Fibroblast of skin of right quadriceps (primary cell): ENCODE measurements at places on chromosomes 13 and 19.
A peak's percentile ranks its signal among the peaks of the same experiment; 100 is the strongest.

DNA sequence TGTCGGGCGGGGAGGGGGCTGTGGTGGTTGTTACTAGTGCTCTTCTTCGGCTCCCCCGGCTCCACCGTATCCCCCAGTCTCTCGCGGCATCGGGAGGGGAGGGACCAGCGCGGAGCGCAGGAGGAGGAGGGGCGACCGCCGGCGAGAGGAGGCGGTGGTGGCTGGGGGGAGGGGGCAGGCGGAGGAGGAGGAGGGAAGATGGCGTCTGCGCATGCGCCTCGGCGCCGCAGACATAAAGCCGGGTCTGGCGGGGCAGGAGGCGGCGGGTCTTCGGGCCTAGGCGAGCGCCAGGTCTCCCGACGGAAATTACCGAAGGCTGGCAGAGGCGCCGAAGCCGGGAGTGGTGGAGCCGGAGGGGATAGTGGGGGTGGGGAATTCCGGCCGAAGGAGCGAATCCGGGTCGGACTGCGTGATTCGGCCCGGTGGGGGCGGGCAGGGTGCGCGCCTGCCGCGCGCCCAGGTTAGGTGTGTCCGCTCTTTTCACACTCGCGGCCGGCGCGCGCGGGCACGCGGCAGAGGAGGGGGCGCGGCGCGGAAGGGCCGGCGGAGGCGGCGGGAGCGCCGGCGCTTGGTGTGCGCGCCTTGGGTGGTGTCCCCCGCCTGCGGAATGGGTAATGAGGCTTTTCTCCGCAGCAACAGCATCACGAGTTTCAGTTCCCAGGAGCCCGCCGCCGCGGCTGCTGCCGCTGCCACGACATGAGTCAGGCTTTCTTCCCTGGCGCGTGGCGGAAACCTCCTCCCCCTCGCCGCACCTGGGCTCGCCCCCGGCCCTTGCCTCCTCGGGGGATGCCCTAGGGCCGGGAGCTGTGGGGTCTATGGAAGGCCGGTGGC is 1.3 kb upstream of the TSC22D1 start:
- peak; percentile 96 for DNase-seq

DNA sequence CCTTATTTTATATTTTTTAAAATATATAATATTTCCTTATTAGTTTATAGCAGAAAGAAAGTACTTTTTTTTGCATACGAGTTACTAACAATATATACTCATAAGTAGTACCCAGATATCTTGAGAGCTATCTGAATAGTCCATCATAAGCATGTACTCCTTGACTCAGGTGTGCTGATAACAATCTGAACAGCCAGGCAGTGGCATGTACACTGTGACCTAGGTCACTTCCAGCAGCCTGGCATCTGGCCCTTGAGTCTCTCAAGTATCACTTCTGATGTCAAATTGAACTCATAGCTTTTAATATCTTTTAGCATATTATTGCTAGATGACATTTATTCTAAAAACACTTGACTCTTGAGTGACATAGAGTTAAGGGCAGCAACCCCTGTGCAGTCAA is 1576.7 kb downstream of the SLITRK1 start:
- no peak for DNase-seq

- no peak for DNase-seq
Observed at GRCh38 chr13:106867249-106867648, 299.3 kb upstream of the ARGLU1 start.

DNA sequence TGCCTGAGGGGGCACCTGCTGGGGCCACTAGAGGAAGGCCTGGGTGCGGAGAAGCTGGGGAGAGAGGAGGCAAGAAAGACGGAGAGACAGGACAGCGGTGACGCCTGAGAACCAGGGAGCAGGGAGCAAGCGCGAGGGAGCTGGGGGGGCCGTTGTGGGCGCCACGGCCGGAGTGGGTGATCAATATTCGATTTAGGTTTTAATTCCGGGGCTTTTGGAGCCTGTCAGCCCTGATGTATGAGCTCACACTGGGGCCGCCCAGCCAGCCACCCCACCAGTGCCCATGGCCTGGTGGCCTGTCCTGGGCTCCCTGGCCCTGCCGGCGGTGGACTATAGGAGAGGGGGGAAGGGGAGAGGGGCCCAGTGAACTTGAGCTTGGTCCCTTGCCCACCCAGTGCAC is 8.7 kb upstream of the ERFL start:
- no peak for DNase-seq

DNA sequence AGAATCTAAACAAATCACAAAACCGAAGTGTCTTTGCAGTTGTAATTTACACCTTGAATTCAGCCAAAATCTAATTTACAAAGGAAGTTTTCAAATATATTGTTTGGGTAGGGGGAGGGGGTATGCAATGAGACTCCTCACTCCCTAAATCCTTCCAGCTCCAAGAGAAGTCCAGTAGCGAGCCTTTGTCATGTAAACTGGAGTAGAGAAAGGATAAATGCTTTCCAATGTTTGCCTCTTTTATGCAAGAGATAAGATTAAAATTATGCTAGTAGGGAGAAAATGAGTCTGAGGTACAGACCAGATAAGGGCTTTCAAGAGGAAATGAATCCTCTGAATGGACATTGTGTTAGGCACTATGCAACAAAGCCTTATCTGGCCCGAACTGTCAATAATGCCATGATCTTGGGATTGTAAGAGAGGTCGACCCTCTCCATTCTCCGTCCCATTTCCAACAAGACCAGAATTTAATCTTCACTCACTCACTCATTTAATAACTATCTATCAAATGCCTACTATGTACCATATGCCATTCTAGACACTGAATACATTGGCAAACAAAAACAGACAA is 199.2 kb downstream of the LACC1 start:
- no peak for DNase-seq

DNA sequence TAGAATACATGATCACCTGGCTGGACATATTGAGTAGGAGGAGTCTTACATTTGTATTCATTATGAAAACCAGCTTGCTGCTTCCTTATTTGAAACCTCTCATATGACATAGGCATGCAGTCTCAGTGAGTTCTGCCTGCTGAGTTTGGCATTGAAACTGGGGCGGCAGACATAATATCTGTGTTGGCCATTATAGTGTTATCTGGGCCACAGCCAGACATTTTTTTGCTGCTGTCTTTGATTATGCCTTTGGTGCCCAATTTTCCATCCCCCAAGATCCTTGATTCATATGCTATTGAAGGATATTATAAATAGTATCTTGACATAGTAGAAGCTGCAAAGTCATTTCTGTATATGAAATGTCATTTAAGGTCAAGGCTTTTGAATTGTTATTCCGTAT is 15.8 kb downstream of the FREM2 start:
- DNase-seq, result no peak

DNA sequence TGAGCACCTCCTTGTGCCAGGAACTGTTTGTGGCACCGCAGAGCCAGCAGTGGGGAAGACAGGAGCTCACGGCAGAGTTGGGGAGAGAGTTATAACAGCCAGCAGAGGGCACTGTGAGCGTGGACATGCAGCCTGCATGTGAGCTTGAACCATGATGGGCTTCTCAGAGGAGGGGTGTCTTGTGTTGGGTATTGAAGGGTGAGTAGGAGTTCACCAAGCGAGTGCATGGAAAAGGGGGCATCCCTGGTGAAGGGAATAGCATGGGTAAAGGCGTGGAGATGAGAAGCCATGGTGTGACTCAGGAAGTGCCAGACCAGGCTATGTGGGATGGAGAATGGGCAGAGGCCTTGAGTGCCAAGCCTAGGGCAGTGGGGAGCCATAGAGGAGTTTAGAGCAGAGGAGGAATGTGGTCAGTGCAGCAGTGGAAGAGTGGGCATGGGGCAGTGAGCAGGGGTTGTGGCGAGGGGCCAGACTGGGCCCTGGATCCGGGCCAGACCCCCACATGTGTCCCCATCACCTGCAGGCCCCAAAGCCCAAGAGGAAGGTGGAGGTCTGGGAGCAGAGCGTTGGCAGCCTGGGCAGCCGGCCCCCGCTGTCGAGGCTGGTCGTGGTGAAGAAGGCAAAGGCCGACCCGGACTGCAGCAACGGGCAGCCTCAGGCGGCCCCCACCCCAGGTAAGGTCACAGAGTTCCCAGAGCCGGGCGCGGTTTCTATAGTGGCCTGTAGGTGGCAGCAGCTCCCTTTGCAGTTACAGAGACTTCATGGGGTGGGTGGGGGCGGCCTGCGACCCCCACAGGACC is 11.8 kb upstream of the SHD start:
- DNase-seq, result peak; percentile 35

- no peak for DNase-seq
Observed at GRCh38 chr13:74111399-74111798, 22.8 kb downstream of the KLF12 start.

- no peak for DNase-seq
Observed at GRCh38 chr13:47330031-47330430, 433.2 kb upstream of the HTR2A start.

DNA sequence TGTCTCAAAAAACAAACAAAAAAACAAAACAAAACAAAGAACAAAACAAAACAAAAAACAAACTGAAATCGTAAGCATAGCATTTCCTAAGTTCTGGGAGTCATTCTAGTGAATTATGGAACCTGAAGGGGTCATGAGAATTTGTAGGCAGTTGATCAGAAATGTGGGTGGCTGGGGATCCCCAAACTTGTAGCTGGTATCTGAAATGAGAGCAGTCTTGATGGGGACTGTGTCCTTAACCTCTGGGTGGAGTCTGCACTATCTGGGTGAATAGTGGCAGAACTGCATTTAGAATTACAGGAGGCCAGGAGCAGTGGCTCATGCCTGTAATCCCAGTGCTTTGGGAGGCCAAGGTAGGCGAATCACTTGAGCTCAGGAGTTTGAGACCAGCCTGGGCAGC is 6.1 kb downstream of the CLEC4G start:
- no peak for DNase-seq

GRCh38 chr13:76804801-76805200 is 81.4 kb downstream of the KCTD12 start:
- no peak for DNase-seq

- no peak for DNase-seq
Observed at GRCh38 chr19:21147540-21147939, 5.7 kb downstream of the ZNF431 start.

DNA sequence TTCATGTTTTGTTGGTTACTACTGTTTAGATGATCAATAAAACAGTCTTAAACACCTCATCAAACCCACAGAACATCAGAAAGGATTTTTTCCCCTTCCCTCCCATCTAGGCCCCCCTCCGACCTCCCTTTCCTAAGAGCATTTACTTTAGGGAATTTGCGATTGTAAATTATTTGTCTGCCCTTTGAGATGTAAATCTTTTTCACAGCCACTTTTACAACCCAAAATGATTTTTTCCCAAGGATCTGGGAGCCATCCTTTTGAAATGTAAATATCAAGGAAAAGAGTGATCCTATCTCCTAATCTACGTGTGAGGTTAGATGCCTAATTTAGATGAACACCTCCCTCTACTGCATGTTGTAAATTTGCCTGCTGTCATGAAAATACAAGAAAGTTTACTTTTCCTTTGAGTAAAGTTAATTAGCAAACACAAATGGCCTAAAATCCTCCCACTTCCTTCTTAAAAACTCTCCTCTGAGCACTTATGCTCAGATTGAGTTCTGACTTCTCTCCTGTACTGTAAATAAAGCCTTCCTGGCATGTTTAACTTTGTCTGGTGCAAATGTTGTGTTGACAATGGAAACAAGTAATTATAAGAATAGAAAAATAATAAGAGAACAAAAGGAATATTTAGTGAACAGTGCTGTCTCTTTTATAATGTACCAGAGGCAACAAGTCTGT is 1646.9 kb upstream of the SPRY2 start:
- no peak for DNase-seq

GRCh38 chr19:42514449-42514848 is 13.8 kb downstream of the CEACAM1 start:
- DNase-seq, result no peak

DNA sequence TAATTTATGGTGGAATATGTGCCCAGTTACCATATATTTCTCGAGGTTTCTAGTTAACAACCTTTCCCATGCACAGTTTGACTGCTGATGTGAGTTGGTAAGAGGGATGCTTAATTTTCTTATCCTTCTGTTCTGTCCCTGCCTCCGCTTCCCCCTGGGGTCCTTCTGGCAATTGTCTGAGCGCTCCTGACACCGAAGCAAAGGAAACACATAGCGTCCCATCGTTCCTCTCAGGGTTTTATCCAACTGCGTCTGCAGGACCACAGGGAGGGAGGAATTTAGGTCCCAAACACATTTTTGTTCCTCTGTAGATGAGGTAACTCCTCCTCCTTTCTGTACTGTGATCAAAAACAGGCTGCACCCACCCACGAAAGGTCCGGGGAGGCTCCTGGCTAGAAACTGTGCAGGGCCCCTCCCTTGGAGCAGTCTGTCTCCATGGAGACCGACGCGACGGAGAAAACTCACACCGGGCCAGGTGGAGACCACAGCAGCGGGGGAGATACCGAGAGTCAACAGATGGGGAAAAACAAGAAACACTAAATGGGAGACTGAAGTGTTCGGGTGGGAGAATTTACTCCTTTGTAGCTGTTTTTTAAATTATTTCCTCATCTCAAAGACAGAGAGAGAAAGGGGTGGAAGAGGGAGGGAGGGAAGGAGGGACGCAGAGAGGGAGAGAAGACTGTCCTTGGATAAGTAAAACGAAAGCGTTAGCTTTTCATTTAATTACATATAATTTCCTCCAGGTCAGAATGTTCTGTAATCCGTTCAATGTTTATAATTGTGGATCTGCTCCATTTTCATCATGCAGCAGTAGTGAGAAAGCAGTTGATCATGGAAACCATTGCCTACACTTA is 191.8 kb upstream of the NBEA start:
- no peak for DNase-seq

- DNase-seq, result peak; percentile 57
Observed at GRCh38 chr19:13764101-13764807, at the start of gene MRI1. MRI1 (plus strand) TSS chr19:13764522; CDS start chr19:13764589, 67 bp downstream.

DNA sequence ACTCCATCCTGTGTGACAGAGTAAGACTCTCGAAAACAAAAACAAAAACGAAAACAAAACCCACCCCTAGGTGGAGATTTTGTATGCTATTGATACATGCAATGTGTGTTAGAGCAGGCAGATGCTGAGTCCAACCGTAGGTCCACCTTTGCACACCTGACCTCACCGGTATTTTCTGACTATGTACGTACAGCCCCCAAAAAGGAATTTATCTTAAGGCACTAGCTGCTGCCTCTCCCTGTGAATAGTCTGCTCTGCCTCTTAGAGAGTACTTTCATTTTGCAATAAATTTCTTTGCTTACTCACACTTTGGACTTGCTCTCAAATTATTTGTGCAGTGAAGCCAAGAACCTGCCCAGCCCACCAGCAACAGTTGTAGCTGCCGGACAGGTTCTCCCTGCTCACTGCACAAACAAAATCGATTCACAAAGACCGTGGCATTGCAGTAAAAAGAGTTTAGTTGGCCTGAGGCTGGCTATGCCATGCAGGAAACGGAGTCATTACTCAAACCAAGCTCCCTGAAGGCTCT is 8.2 kb upstream of the ZNF77 start:
- no peak for DNase-seq

GRCh38 chr13:37685206-37685605 is 86.6 kb upstream of the POSTN start:
- DNase-seq, result peak; percentile 26

GRCh38 chr13:93857126-93857525 is 622.4 kb downstream of the DCT start:
- peak; percentile 32 for DNase-seq
